ENCODE measurements at places on chromosomes 5 and 9.

DNA sequence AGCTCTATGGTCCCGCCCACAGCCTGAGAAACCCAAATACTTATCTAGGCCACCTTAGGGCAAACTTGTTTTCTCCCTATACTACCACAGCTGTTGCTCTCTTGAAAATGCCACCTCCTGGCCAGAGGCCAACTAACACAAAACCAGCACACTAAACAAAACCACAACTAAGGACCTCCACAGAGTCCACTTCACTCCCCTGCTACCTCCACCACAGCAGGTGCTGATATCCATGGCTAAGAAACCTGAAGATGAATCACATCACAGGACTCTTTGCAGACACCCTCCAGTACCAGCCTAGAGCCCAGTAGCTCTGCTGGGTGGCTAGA, 108.4 kb downstream of the ALDH1A1 start:
- DNase-seq: no peak

- no peak for DNase-seq
Observed at GRCh38 chr9:96029722-96030530, 154.4 kb downstream of the ERCC6L2 start.

DNA sequence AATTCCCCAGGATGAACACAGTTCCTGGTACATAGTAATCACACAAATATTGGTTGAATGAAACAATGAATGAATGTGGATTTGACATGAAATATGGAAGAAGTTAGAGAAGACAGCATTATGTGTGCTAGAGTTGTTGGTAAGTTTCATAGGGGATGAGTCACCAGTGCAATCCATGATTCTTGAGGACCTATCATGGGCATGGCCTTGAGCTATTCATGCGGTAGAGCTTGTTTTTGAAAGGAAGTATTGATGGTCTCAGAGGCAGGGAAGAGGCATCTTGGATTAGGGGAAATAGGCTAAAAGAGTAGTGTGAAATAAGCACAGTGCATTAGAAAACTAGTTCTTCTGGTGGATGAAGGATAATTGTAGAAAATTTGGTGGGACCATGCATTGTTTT, 22.1 kb downstream of the SPATA31D1 start:
- DNase-seq: no peak

- no peak for DNase-seq
Observed at GRCh38 chr9:106880081-106880480, 17.1 kb downstream of the ZNF462 start.
